ENCODE measurements at places on chromosomes 1 and 21. TPM values are rescaled to one million over a fixed set of nuclear protein-coding genes. Genes with fewer than 3 reads are reported as not detected.

The HUNK gene
- total RNA-seq: 0.47 TPM

The OR2T35 gene
- not detected for total RNA-seq

DNA sequence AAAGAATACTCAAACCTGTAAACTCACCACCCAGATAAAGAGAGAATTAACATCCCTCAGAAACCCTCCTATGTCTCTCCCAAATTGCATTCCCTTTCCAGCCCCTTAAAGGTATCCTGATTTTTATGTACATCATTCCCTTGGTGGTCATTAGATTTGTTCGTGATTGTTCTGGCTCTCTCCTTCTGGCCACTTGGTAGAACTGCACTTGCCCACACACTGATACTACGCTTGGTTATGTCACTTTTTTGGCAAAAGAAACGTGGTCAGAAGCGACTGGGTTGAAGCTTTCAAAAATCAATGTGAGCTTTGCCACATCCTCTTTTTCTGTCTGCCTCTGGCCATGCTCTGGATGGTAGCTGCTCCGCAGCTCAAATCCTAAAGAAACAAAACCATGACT, 76.3 kb downstream of the KRTAP19-8 start:
- no peak overlapping the region for H3K27ac ChIP-seq
- no peak for ATAC-seq
- H3K27me3 ChIP-seq: no peaks in the 10 kb centered on the region
- no peaks in the 10 kb centered on the region for H3K36me3 ChIP-seq
- no peaks in the 10 kb centered on the region for H3K4me1 ChIP-seq

DNA sequence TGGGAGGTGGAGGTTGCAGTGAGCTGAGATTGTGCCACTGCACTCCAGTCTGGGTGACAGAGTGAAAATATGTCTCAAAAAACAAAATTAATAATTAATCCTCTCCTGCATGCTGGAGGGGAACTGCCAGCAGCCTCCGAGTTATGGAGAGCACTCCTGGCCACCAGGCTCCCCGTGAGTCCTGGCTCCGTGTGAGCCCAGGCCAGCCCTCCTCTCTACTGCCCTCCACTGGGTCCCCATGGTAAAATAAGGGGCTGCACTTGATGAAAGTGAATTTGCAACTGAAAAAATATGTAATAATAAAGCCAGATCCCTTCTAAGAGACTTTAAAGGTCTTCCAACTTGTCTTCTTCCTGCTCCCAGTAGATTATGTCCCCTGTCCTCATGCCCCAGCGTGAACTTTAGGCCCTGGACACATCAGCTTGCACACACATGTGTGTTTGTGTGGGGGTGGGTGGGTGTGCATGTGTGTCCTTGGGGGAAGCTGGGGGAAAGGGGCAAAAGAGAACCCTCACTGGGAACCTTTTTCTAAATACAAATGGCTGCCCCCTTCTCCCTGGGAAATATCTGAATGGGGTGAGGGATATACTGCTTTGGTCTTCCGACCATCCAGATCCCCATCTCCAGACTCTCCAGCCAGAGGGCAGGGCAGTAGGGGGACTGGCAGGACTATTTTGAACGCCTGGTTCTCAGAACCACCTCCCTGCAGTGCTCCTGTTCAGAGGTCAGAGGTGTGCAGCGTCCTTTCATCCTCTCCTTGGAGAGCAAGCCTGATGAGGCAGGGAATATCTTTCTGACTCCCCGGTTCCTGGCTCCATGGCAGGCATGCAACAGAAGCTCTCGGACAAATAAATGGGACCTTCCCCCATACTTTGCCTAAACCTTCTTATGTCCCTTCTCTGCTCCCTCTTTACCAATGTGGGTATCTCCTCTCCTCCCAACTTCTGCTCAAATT, 26.2 kb downstream of the NEK2 start:
- no peaks in the 10 kb centered on the region for H3K36me3 ChIP-seq
- peak; percentile 84 for ATAC-seq
- H3K27me3 ChIP-seq: no peaks in the 10 kb centered on the region
- no peak overlapping the region for H3K27ac ChIP-seq

GRCh38 chr1:151356696-151357095, 9.6 kb upstream of the RFX5 start:
- no peak for ATAC-seq
- no peaks in the 10 kb centered on the region for H3K27me3 ChIP-seq
- no peaks in the 10 kb centered on the region for H3K4me1 ChIP-seq
- no peaks in the 10 kb centered on the region for H3K36me3 ChIP-seq

GRCh38 chr1:19035377-19036040, 79.0 kb upstream of the IFFO2 start:
- H3K4me3 ChIP-seq: no peak overlapping the region
- H3K27ac ChIP-seq: no peak overlapping the region
- H3K27me3 ChIP-seq: peaks cover 34% of the 10 kb centered on the region
- no peak for ATAC-seq
- H3K4me1 ChIP-seq: no peaks in the 10 kb centered on the region
- H3K36me3 ChIP-seq: no peaks in the 10 kb centered on the region

DNA sequence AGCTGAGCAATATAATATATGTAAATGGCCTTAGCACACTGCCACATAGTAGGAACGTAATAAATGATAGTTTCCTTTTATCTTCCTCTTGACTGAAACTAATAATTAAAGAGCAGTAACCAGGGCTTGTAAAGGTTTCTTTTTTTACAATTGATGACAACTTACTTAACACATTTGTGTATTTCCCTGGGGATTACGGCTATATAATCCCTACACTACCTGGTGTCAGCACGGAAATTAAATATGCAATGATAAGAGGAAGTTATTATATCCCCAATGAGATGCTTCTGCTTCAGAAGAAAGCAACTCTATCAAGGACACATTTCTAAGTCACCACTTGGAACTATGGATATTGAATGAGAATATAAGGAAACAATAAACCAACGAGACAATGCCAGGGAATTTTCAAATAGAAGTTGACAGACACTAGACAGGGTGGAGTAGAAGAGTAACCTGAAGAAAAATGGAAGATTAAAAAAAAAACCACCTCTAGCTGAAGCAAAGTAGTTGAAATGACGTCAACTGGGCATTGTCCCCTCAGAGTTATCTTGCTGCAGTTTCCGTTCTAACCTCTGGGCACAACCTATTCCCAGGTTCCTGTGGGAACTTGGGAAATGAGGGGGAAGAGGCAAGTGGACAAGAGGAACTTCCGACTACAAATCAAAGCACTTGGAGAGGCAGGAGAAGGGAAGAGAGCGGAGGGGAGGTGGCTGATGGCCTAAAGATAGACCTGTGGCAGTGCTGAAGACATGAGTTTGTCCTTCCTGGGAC, 66.5 kb downstream of the PLPP3 start:
- no peak for ATAC-seq
- H3K4me3 ChIP-seq: no peak overlapping the region
- no peak overlapping the region for H3K27ac ChIP-seq
- peaks cover 74% of the 10 kb centered on the region for H3K4me1 ChIP-seq

DNA sequence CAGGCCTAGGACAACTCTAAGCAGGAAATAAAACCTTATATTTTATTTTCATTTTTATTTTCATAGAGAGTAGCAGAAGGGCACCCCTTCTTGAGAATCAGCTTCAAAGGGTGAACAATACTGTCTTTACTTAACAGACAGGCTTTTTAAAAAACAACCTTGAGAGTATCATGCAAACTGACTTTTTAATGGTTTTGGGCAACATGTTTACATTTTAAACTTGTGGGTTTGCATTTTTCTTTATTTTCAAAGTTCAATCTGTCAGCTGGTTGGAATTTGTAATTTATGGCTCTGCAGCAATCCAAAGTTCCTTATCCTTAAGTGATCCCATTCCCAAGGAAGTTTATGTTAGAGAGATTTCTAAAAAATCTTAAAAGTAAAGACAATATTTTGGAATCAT, 392.3 kb upstream of the ADAMTS5 start:
- H3K4me3 ChIP-seq: no peak overlapping the region
- no peaks in the 10 kb centered on the region for H3K4me1 ChIP-seq
- no peaks in the 10 kb centered on the region for H3K36me3 ChIP-seq
- H3K27ac ChIP-seq: no peak overlapping the region
- H3K27me3 ChIP-seq: no peaks in the 10 kb centered on the region

GRCh38 chr1:90502696-90503095, 214.4 kb downstream of the BARHL2 start:
- no peak overlapping the region for H3K4me3 ChIP-seq
- H3K4me1 ChIP-seq: no peaks in the 10 kb centered on the region
- H3K27me3 ChIP-seq: no peaks in the 10 kb centered on the region

DNA sequence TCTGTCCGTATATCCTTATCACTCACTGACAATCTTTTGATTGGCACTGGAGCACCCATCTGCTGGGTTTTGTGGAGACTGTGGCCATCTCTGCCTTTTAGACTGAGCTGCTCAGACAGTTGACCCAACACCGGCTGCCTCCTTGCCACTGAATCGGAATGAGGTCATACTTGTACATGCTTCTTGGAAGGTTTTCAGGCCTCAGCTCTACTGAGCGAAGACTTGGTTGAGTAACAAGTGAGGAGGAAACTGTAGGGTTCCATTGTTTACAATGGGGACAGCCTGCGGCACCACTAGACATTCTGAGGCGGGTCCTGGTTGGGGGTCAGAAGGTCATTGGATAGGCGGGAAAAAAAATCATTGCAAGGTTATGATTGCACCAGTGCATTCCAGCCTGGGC, 320.3 kb downstream of the KIF26B start:
- ATAC-seq: no peak
- peaks cover 3% of the 10 kb centered on the region for H3K4me1 ChIP-seq
- H3K36me3 ChIP-seq: no peaks in the 10 kb centered on the region
- H3K27ac ChIP-seq: no peak overlapping the region
- H3K27me3 ChIP-seq: no peaks in the 10 kb centered on the region

- no peaks in the 10 kb centered on the region for H3K36me3 ChIP-seq
- no peak overlapping the region for H3K27ac ChIP-seq
- peaks cover 13% of the 10 kb centered on the region for H3K27me3 ChIP-seq
- H3K4me3 ChIP-seq: no peak overlapping the region
These were observed 6.8 kb upstream of the KIF17 start for GRCh38 chr1:20724364-20725188.

DNA sequence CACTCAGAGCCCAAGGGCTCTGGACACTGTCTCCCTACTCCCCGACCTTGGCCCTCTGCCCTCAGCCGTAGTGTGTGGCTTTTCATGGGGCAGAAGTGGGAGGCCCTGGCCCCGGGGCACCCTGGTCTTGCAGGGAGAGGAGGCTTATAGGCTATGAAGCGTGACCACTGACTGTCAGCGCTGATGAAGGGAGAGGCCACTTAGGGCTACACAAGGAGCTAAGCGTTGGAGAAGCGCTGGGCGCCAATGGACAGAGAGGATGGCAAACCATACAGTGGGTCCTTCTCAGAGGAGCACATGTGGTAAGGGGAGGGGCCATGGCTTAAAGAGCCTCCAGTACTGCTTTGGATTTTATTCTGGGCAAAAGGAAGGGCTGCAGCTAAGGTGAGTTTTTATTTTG, 7.9 kb downstream of the CRABP2 start:
- H3K4me3 ChIP-seq: no peak overlapping the region
- no peaks in the 10 kb centered on the region for H3K36me3 ChIP-seq
- peaks cover 57% of the 10 kb centered on the region for H3K27me3 ChIP-seq
- H3K4me1 ChIP-seq: peaks cover 6% of the 10 kb centered on the region

- no peak overlapping the region for H3K27ac ChIP-seq
- no peak for ATAC-seq
- H3K27me3 ChIP-seq: no peaks in the 10 kb centered on the region
- no peak overlapping the region for H3K4me3 ChIP-seq
- H3K36me3 ChIP-seq: peaks cover 31% of the 10 kb centered on the region
These were observed 24.4 kb downstream of the RC3H1 start for GRCh38 chr1:173997791-173998190.

GRCh38 chr1:29482991-29483390, 246.7 kb downstream of the PTPRU start:
- no peak for ATAC-seq
- peaks cover 71% of the 10 kb centered on the region for H3K27me3 ChIP-seq
- H3K36me3 ChIP-seq: no peaks in the 10 kb centered on the region
- no peaks in the 10 kb centered on the region for H3K4me1 ChIP-seq
- no peak overlapping the region for H3K27ac ChIP-seq
- no peak overlapping the region for H3K4me3 ChIP-seq

- peak; percentile 87 for ATAC-seq
- H3K27me3 ChIP-seq: peaks cover 24% of the 10 kb centered on the region
- no peaks in the 10 kb centered on the region for H3K4me1 ChIP-seq
- no peak overlapping the region for H3K27ac ChIP-seq
- H3K36me3 ChIP-seq: no peaks in the 10 kb centered on the region
- no peak overlapping the region for H3K4me3 ChIP-seq
These were observed 3.3 kb upstream of the FCRL6 start for GRCh38 chr1:159798893-159799292.

DNA sequence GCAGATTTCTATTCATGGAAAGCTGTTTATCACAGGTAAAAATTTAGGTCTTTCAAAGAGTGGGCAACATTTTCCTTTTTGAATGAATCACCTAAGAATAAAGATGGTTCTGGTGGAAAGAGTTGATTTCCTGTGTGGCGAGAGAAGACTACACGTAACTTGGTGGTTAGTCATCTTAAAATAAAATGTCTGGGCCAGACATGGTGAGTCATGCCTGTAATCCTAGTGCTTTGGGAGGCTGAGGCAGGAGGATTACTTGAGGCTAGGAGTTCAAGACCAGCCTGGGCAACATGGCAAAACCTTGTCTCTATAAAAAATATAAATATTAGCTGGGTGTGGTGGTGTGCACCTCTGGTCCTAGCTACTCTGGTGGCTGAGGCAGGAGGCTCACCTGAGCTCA, 65.7 kb downstream of the DISP1 start:
- no peak overlapping the region for H3K4me3 ChIP-seq
- H3K36me3 ChIP-seq: no peaks in the 10 kb centered on the region
- no peaks in the 10 kb centered on the region for H3K27me3 ChIP-seq
- ATAC-seq: no peak

DNA sequence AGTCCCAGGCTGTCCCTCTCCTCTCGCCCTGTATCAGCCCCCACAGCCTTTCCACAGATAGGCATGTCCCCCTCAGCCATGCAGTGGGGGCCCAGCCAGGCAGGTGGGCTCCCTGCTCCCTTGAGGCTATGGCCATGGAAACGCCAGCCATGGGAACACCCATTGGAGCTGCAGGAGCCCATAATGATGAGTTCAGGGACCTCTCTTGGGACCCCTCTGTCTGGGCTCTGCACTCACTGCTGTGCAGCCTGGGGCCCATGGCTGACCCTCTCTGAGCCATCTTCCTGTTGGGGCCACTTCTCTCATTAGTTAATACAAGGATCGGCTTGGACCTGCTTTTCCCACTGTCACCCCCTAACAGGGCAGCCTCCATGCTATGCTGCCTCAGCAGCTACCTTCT, 33.2 kb downstream of the WNT3A start:
- H3K36me3 ChIP-seq: no peaks in the 10 kb centered on the region
- no peak overlapping the region for H3K4me3 ChIP-seq
- H3K27me3 ChIP-seq: peaks cover 72% of the 10 kb centered on the region

DNA sequence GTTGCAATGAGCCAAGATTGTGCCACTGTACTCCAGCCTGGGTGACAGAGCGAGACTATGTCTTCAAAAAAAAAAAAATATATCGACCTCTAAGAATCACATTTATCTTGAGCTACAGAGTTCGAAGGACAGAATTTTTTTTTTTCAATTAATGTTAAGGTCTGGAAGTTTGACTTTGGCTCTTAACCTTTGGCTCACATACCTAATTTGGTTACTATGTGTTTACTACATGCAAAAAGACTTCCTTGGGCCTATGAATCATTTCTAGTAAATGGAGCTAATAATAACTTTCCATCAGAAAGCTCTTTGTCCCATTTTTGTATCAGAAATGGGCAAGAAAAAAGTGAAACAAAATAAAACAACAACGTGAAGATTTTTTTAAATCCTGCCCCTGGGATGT, 351.2 kb downstream of the SMYD3 start:
- no peak overlapping the region for H3K27ac ChIP-seq
- ATAC-seq: no peak
- no peaks in the 10 kb centered on the region for H3K27me3 ChIP-seq

Measured in gastroesophageal sphincter (tissue), 4 donors.